ENCODE measurements at places on chromosomes 12 and 14. TPM values are rescaled to one million over a fixed set of nuclear protein-coding genes. Genes with fewer than 3 reads are reported as not detected.

DNA sequence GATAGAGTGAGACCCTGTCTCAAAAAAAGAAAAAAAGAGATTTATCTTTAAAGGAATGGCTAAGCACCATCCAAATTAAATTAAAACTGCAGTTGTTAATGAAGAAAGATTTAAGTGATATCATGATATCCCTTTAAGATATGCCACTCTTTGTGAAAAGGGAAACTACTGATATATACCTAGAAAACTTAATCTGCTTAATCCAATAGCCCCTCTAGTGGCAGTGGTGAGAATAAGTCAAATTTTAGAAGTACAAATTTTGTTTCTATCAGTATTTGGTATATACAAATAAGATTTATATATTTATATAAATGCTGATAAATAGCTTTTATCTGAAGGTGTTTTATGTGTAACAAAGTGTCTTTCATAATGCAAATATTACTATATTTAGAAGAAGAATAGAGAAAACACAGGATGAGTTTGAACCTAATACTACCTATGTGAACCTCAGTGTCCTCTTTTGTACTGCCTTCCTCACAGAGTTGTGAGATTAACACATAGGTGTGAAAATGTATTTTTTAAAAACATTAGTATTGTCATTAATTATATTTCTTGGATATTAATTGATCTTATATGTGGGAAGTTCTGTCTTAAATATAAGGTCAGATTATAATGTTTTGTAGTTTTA is 51.4 kb upstream of the GARIN2 start:
- no peak for DNase-seq

GRCh38 chr12:51028126-51028812 is 2.1 kb upstream of the SLC11A2 start:
- no peak for DNase-seq

- DNase-seq, result no peak
These were observed 271.1 kb upstream of the G2E3 start for GRCh38 chr14:30287579-30288445.

GRCh38 chr14:42470427-42470719 is 863.7 kb downstream of the LRFN5 start:
- no peak for DNase-seq

- no peak for DNase-seq
These were observed 185.6 kb downstream of the AKAP6 start for GRCh38 chr14:32514681-32515080.

GRCh38 chr12:1606021-1606622 is 11.7 kb upstream of the FBXL14 start:
- DNase-seq, result peak; percentile 46

DNA sequence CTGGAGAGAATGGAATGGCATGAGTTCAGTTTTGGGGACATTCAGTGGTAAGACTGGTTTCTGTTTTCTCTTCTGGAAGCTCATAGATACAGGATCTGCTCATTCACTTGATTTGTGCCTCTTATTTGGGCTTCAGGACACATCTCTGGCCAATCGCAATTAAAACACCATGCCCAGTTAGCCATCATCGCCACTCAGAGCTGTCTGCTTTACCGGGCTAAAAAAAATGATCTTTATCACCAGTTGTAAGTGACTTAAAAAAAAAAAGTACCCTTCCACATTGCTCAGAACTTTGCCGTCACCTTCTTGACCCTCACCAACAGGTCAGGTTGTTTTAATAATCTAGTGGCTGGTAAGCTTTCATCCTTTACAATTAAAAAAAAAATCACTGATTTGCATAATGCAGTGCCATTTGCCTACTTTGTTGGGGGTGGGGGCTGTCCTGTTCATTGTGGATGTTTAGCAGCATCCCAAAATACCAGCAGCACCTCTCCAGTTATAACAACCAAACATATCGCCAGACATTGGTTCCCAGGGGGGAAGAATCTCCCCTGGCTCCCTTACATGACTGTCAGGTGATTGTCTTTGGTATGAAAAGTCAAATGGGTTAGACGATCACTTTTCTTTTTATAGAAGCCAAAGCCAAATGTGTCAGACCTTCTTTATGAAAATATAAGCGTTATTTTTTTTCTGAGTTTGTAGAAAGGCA is 150.1 kb downstream of the PRKCH start:
- DNase-seq, result no peak

DNA sequence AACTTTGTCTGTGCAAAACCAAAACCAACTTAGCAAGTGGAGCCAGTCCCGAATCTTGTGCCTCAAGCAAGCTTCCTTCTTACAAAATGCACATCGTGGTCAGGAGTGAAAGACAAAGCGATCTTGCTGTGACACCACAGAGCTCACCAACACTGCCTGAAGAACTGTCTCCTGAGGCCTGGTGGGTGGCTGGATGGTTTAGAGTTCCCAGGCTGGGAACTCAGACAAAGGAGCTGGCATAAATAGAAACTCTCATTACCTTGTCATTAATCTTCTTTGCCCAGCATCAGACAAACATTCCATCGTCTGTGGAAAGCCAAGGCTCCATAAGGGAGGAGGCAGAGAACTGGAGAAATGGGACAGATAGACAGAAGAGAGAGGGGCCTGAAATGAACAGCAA is 144.8 kb downstream of the KCNA5 start:
- no peak for DNase-seq

- DNase-seq, result no peak
These were observed 4.3 kb upstream of the HIF1A start for GRCh38 chr14:61690982-61691381.

- no peak for DNase-seq
These were observed at the start of gene KDM2B for GRCh38 chr12:121580959-121581685. Gene KDM2B, minus strand, starts transcription at chr12:121581023. Its CDS starts 112 bp downstream, at chr12:121580911.

DNA sequence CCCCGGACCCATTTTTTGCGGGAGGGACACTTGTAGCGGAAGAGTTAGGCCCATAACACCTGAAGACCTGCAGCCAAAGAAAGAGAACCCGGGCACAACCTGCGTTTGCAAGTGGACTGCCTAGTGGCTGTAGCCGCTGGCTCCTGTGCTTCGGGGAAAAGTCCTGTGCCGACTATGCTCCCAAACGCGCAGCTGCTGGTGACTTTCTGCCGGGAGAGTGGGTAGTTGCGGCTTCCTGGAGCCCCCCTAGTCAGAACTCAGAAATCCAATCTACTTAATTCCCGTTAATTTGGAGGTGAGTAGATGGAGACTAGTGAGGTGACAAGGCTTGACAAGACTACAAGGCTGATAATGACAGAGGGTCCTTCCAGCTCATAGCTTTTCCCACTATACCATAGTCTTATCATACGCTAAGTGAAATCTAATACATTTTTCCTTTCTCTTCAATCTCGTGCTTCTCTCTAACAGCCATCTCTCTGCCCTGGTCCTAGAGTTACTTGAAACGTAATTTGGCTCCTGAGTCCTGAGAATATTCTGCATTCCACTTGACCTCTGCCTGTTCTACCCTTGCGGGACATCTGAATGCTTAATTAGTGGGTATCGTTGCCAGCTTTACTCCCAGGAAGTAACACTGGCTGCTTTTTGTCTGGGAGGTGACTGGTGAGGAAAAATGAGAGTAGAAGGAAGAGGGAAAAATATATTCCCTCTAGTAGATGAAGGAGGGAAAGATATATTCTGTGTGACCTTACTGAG is 556 bp downstream of the MTHFD1 start:
- peak; percentile 20 for DNase-seq

GRCh38 chr14:74949191-74949601 is 6.2 kb downstream of the PGF start:
- no peak for DNase-seq

DNA sequence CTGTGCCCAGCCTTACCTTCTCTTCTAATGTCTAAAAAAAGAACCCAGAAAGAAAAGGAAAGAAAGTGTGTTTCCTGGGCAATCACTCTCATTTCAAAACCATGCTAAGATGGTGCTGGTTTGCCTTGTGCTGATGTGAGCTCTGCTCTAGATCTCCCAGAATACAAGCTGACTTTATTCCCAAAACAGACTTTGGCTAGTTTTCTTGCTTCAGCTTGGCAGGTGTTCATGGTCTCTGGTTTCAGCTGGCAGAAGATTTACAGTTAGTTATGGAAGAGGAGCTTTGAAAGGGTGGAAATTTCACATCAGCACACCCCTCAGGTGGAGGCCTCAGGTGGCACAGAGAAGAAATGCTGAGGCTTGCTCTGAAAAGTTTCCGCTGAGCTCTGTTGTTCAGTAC is 34.4 kb downstream of the PPP1R36 start:
- no peak for DNase-seq

DNA sequence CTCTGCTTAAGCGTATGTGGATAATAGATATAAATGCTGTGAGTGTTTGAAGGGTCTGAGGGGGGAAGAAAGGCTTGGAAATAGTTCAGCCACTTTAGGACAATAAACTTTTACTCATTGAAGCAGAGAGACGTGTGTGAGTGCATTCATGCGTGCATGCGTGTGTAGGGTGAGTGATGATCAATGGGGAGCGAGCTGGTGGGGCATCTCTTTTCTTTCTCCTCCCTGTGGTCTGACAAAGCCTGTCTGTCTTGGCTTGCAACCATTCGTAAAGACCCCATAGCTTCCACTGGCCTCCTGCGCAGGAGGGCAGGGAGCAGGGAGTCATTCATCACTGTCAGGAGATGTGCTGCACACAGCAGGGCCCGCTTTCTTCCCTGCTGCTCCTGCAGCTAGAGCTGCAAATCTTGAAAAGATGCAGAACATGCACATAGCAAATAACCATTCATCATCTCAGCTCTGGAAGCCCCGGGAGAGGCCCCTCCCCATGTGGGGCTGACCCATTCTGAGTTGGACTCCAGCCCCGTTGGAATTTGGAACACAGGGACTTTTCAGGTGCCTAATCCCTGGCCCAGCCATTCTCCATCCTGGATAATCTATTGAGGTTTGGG is 223.2 kb downstream of the PPM1H start:
- DNase-seq, result no peak

GRCh38 chr12:100265732-100266584 is 921 bp downstream of the DEPDC4 start:
- DNase-seq, result no peak

- no peak for DNase-seq
These were observed 214.3 kb downstream of the EFCAB11 start for GRCh38 chr14:89740241-89740640.

- DNase-seq, result no peak
These were observed 87.3 kb upstream of the PLEKHA5 start for GRCh38 chr12:19042221-19042620.

- no peak for DNase-seq
These were observed 11.0 kb downstream of the PTGER2 start for GRCh38 chr14:52325126-52325525.

- no peak for DNase-seq
These were observed 981 bp downstream of the VTI1B start for GRCh38 chr14:67673451-67673850.

DNA sequence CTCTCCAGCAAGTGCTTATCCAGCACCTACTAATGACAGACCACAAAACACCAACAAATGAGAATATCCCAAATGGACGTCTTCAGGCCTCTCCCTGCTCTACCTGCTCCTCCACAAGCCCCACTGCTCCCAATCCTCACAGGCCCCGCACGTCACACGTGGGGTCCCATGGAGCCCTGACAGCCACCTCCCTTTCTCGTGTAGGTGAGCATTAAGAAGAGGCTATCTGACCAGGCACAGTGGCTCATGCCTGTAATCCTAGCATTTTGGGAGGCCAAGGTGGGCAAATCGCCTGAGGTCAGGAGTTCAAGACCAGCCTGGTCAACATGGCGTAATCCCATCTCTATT is 5.4 kb downstream of the RIMBP2 start:
- DNase-seq, result no peak

DNA sequence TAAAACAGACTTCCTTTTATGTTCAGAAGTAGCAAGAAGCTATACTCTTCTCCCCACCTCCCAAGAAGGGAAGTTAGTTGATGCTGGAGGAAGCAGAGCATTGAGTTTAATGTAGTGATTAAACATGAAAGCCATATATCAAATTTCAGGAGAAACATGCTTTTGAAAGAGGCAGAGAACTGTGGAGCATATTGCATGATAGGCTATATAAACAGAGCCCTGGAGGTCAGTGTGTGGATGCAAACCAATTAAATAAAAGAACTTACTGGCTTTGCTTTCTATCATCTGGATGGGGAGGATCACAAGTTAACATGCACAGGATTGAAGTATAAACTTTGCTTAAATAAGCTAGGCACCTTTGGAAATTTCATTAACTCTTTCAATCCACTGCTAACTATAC is 94.1 kb downstream of the MSRB3 start:
- DNase-seq, result no peak

GRCh38 chr14:59346796-59347510 is 118.2 kb downstream of the GPR135 start:
- no peak for DNase-seq

- DNase-seq, result peak; percentile 39
These were observed 22.6 kb downstream of the INSM2 start for GRCh38 chr14:35556548-35556947.

DNA sequence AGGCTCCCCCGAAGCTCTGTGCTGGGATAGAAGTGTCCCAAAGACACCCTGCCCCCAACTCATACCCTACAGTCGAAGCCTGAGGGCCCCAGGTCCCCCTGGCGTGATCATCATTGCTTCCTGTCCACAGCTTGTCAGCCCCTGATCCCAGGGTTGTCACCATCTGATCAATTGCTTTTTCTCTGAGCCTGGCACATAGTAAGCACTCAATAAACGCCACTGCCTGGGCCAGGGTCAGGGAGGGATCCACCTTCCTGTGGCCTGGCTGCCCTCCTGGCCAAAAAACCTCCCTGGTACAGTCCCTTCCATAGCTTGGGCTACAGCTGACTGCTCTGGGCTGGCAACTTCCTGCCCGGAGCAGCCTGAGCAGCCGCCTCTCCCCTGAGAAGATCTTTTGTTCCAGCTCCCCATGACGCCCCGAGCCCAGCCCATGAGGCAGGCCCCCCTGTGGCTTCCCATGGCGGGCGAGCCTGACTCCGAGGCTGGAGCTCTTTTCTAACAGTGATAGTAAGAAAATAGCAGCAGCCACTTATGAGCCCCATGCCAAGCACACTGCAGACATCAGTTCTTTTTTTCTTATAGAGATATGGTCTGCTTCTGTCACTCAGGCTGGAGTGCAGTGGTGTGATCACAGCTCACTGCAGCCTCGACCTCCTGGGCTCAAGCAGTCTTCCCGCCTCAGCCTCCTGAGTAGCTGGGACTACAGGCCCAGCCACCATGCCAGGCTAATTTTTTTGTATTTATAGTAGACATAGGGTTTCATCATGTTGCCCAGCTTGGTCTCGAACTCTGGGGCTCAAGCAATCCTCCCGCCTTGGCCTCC is 6.5 kb downstream of the SH2B3 start:
- no peak for DNase-seq

Gene DBX2
- not detected for total RNA-seq

Gene TAS2R9
- not detected for total RNA-seq

Gene NRL
- total RNA-seq, result 3.7 TPM

Gene IQSEC3
- 41.4 TPM for total RNA-seq

Gene BDKRB1
- not detected for total RNA-seq

Gene PRKD1
- total RNA-seq, result 0.54 TPM

Gene RNASE3
- not detected for total RNA-seq

Gene ZDHHC22
- 77.3 TPM for total RNA-seq

Measured in glutamatergic neuron (in vitro differentiated cells).